ENCODE measurements at places on chromosomes 6 and 20.

DNA sequence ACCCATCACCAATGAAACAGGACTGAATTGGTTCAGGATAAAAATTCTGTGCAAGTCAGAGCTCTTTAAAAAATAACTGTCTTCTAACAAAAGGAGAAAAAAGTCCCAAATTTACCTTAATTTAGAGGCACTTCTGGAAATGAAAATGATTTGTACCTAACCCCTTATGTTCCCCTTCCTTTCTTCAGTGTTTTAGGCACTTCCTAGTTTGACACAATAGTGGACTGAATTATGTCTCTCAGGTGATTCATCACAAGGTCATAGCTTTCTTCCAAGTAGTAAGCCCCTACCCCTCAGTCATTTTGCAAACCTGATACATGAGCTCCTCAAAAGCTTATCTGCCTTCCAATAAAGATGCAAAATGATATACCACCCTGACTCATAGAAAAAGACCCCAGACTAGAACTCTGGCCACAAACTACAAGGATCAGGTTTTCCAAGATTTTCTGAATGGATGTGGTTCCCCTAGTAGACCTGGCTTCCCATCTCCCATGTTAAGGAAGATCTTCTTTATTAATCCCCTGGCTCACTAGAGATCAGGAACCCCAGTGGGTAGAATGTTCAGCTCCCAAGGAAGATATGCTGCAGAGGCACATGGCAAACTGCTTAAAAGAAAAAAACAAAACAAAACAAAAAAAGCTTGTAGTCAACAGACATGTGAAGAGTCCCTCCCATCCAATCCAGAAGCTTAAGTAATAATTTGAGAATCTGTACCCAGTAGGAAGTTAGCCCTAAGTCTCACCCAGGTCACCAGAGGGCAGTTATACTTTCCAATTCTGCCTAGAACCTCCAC is 3.6 kb downstream of the PPP1R10 start:
- no peak for DNase-seq

DNA sequence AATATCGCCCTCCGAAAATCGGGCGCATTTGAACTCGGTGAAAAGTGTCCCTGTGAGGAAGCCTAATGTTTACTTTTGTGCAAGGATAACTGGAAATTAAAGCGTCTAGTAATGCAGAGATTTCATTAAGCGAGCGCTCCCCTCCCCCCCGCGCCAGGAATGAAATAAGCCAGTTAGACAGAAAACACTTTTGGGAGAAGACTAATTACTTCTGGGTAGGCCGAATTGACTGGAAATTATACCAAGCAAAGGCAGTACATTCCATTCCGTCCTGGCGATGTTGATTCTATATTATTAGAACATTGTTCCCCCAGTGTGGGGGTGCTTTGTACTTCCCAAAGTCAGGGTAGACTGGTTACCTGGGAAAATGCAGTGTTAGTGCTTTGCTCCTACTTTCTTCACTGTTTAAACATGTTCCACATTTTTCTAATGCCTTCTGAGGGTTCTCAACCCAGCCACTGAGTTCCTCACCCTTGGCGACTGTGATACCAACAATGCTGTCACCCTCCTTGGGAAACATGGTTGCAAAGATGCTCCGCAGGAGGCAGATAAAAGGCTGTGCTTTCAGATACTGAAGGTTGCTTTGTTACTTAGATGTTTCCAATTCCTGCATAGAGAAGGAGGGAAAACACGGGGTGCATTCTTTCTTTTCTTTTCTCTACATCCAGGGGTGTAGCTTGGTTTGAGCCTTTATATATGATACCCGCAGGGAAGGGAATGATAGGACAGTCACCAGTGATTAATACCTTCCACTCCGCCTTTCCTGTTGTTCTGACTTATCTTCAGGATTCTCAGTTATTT is 2.6 kb downstream of the GJA1 start:
- DNase-seq, result no peak

DNA sequence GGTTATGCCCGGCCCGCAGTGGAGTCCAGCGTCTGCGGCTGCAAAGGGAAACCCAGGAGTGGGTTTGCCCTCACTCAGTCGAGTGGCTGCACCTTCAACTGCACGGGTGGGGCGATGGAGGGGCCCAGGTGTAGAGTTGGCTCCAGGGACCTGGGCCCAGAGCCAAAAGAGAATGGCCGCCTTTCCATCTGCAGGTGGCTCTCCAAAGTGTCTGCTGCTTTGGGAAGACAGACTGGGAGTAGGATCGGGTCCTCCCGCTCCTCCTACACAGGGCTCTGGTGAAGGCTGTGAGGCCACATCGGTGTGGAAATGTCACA is 80.1 kb downstream of the PTPN1 start:
- no peak for DNase-seq

GRCh38 chr20:21609221-21609620 is 95.4 kb upstream of the NKX2-2 start:
- no peak for DNase-seq

- DNase-seq, result no peak
Observed at GRCh38 chr20:9215539-9215938, 146.7 kb downstream of the PLCB4 start.

DNA sequence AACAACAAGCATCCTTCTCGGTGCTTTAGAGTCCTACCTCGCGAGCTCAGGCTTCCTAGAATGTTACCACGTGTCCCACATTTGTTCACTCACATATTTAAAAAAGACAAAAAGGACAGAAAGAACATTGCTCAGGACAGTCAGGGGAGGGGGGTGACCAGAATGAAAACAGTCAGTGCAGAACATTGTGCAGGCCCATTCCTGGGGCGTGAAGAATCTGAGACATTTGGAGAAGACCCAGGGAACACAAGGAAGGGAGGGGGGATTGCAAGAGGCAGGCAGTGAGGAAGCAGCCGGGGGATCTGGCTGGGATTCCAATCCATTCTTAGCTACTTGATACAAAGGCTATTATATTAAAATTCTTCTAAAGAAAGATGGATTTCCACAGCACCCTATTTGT is 270.4 kb upstream of the CITED2 start:
- DNase-seq, result peak; percentile 39

GRCh38 chr6:95574811-95575210 is 2.5 kb upstream of the MANEA start:
- no peak for DNase-seq

DNA sequence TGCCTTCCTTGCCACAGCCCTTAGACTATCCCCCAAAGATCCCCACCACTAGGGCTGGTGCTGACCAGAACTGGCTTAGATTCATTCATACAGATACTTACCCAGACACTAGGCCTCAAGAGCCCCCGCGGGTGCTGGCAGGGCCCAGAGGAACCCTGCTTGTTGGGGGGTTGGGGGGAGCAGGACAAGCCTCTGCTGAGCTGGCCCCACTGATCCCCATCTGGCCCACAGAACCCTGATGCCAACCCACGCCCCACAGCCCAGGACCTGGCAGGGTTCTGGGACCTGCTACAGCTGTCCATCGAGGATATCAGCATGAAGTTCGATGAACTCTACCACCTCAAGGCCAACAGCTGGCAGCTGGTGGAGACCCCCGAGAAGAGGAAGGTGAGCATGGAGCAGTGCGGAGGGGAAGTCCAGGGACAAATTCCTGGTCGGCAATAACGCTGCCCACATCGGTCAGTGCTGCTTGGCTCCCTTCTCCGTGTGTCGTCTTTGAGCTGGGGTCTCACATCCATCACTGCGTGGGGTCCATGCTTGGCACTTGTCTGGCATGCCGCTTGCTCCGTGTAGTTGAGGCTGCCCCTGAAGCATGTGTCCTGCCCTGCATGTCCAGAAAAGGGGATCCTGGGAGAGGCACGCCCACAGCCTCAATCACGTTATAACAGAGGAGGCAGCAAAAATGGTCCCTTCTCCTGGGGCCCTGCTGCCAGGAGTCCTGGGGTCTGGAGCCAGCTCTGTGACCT is 15.5 kb upstream of the MYL9 start:
- DNase-seq, result no peak

DNA sequence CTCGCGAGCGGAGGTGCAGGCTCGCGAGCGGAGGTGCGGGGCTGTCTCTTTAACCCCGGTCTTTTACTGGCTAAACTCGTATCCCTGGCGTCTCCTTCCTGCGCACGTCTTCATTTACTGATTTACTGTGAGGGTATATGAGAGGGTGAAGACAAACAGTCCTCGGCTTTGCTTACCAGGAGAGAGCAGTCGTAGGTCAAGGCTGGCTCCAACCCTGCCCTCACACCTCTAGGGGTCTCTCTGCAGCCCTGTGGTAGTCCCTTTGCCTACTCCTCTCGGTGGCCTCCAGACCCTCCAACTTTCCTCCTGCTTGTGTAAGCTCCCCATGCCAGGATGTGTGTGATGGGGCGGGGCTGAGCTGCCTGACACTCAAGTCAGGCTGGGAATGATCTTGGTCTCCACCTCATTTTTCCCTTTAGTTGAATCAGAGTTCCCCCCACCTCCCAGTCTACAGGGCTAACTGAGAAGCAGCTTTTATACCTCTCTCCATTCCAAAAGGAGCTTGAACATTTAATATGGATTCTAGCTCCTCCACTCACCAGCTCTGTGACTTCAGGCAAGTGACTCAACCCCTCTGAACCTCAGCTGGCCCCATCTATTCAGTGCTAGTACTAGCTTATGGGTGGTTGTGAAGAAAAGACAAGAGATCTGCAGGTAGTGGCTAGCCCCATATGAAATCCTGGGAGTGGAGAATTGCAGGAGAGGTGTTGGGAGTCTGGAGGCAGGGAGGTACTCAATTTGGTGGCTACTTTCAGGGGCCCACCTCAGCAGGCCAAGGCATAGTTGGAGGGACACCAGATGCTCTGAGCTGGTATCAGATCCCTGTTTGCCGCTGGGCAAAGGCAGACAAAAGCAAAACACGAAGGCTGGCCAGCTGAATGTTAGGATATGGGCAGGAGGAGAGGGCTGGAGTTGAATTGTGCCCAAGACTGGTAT is 902 bp downstream of the SLC29A1 start:
- no peak for DNase-seq

DNA sequence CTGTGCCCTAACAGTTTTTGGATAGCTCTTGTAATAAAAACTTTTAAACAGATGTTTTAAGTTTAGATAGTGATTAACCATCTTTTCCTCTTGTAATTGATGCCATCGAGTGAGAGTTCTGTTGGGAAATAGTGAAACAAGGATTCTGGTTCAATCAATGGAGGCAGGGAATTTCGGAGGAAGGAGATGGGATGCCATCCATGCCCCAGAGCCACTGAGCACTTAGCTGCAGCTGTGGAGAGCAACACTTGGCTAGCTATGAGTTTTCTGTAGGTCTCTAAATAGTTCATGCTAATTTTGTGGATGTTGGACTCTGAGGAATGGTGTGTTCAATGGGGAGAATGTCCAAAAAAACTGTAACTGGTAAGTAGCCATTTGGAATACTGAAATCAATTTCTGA is 16.7 kb downstream of the CBFA2T2 start:
- no peak for DNase-seq

All from astrocyte of the cerebellum (primary cell).